Lung (tissue), 17 donors: ENCODE measurements at places on chromosomes 6 and 20. TPM values are rescaled to one million over a fixed set of nuclear protein-coding genes. Genes with fewer than 3 reads are reported as not detected.

Gene RAET1L
- not detected for total RNA-seq

DNA sequence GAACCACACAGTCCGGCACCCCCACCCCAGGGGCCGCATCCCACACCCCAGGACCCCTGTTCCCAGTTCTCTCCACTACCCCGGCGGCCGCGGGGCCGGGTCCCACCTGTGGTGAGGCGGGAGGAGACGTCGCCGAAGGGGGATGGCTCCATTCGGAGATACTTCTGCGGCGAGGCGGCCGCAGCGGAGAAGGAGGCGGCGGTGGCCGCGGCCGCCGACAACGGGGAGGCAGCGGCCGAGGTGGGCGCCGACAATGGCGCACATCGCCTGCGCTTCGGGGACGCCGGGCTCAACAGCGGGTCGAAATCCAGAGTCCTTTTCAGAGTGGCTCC lies 723 bp downstream of the AKIRIN2 start:
- no peak for DNase-seq

GRCh38 chr6:34696189-34696738 lies 303 bp downstream of the ILRUN start:
- DNase-seq, result peak; percentile 49

- no peak for DNase-seq
These were observed 21.4 kb downstream of the C6orf15 start for GRCh38 chr6:31090973-31091364.

- DNase-seq, result no peak
These were observed 39.4 kb downstream of the TRAF3IP2 start for GRCh38 chr6:111566222-111566734.

DNA sequence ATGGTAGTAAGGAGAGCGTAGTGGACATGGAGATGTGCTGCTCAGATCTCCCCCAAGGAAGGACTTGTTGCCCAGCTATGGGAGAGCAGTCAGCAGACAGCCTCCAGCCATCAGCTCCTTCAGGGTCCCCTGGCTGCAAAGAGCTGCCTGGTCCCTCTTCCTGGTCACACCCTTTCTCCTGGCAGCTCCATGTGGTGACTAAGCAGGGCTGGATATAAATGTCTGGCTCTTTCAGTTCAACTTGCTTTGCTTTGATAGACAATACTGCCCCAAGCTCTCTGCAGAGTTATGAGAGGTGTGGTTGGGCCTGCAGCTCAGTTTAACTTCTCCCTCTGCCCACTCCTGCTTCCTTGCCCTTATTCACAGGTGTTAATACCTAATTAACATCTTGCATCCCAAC lies 64.1 kb upstream of the DDR1 start:
- DNase-seq, result no peak
